ENCODE measurements at places on chromosomes 6 and 20. TPM values are rescaled to one million over a fixed set of nuclear protein-coding genes. Genes with fewer than 3 reads are reported as not detected.
A peak's percentile ranks its signal among the peaks of the same experiment; 100 is the strongest.

DNA sequence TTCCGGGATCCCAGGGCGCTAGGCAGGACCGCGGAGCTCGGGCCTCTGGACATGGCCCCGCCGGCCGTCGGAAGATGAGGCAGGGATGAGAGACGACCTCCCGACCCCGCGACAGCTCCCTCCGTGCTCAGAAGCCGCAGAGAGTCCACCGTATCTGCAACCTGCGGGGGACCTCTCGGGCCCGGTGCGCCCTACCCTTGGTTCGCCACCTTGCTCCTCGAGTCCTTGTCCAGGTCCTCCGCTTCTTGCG lies 301 bp downstream of the PPP1R3D start:
- peak; percentile 40 for DNase-seq

TP53TG5 gene
- 0.85 TPM for total RNA-seq

- DNase-seq = no peak
Observed at GRCh38 chr20:11529047-11529446, 388.6 kb upstream of the BTBD3 start.

DNA sequence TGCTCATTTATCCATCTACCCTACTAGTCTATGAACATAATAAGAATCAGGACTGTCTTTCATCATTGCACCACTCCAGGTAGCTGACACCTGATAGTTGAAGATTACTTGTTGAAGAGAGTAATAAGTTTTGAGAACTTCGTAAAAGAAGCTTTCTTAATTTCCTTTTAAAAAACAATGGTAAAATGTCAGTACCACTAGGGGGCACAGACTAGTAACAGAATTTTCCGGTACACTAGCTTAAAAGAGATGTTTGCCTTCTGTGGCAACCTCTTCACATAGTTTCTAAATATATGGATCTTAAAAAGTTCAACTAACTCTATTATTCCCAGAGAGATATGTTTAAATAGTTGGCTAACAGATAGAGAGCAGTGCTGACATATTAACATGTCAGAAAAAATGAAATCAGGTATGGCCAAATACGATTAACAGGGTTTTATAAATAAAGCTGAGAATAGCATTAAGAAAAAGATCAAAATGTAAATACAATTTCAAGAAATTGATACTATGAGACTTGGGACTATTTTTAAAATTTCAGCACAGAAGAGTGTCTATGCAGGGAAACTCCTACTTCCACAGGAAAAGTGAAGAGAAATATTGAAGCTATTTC lies 5.4 kb upstream of the KCNQ5 start:
- DNase-seq = no peak

GRCh38 chr6:56752009-56752408 lies 109.3 kb upstream of the DST start:
- DNase-seq = no peak

GRCh38 chr20:62464425-62464770 lies 11.4 kb downstream of the GATA5 start:
- DNase-seq = no peak

MTHFD1L gene
- total RNA-seq = 83.2 TPM

- DNase-seq = peak; percentile 32
Observed at GRCh38 chr6:103522045-103522444, 1337.7 kb downstream of the HACE1 start.

- no peak for DNase-seq
Observed at GRCh38 chr6:2973676-2974075, 2.3 kb upstream of the SERPINB6 start.

DNA sequence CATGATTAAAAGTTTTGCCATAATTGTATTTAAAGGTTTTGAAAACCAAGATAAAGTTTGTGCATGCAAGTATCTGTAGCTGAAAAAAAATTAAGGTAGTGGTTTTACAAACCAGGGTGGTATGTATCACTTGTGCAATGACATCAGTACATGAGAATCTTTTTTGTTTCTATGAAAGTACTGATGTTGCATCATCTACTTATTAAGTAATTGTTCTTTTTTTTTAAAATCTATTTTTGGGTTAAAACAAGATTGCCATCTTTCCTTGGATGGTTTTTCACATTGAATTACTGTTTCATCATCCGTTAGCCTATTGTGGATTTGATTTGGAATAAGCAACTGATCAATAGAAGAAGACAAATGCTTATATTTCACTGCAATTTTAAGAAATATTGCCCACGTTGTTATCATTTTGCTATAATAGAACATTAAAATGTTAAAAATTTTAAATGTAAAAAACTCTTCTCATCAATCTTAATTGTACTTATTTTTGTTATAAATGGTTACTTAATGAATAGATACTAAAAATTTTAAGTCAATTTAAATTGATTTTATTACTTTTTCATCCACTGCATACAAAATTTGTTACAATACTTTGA lies 39.8 kb upstream of the TAGAP start:
- no peak for DNase-seq

GRCh38 chr6:131955876-131956275 lies 4.7 kb upstream of the CCN2 start:
- DNase-seq = no peak

BTNL2 gene
- not detected for total RNA-seq

Data from WTC11 (cell line).